Activated effector memory CD4-positive, alpha-beta T cell treated with Interleukin-2 at 50 U/mL for 16 hours (primary cell): ENCODE measurements at places on chromosomes 13 and 19.

- no peak for DNase-seq
These were observed 36.8 kb upstream of the C1QTNF9 start for GRCh38 chr13:24272452-24273161.

- no peak for DNase-seq
These were observed 796.3 kb downstream of the DIAPH3 start for GRCh38 chr13:59367467-59367866.

GRCh38 chr19:29552454-29553280 is 26.9 kb downstream of the VSTM2B start:
- DNase-seq: no peak

DNA sequence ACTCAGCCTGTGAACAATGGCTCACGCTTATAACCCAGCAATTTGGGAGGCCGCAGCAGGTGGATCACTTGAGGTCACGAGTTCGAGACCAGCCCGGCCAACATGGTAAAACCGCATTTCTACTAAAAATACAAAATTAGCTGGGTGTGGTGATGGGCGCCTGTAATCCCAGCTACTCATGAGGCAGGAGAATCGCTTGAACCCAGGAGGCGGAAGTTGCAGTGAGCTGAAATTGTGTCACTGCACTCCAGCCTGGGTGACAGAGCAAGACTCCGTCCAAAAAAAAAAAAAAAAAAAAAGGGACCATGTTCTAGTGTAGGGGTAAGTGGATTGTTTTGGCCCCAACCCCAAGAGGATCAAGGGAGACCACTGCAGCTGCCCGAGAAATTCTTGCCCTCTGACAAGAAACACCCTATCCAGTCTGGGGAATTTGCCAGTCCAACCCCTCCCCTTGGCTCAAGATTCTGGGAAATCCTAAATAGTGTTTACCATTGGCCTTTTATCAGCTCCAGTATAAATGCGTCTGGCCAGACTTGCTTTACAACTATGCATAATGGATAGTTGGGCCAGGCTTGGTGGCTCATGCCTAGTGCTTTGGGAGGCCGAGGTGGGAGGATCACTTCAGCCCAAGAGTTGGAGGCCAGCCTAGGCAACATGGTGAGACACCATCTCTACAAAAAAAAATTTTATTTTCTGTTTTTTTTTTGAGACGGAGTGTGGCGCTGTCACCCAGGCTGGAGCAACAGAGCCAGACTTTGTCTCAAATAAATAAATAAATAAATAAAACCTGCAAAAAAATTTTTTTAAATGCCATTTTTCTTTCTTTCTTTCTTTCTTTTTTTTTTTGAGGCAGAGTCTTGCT is 5.1 kb upstream of the DHDH start:
- DNase-seq: no peak

GRCh38 chr13:79932556-79932955 is 408.4 kb downstream of the SPRY2 start:
- no peak for DNase-seq

- no peak for DNase-seq
These were observed 24.2 kb downstream of the RASA3 start for GRCh38 chr13:114108141-114108761.

GRCh38 chr19:44816301-44816700 is 7.4 kb downstream of the BCAM start:
- no peak for DNase-seq

- DNase-seq: no peak
These were observed 286.1 kb downstream of the IRS2 start for GRCh38 chr13:109500146-109500773.

GRCh38 chr19:51016798-51017683 is 2.5 kb downstream of the KLK10 start:
- no peak for DNase-seq

DNA sequence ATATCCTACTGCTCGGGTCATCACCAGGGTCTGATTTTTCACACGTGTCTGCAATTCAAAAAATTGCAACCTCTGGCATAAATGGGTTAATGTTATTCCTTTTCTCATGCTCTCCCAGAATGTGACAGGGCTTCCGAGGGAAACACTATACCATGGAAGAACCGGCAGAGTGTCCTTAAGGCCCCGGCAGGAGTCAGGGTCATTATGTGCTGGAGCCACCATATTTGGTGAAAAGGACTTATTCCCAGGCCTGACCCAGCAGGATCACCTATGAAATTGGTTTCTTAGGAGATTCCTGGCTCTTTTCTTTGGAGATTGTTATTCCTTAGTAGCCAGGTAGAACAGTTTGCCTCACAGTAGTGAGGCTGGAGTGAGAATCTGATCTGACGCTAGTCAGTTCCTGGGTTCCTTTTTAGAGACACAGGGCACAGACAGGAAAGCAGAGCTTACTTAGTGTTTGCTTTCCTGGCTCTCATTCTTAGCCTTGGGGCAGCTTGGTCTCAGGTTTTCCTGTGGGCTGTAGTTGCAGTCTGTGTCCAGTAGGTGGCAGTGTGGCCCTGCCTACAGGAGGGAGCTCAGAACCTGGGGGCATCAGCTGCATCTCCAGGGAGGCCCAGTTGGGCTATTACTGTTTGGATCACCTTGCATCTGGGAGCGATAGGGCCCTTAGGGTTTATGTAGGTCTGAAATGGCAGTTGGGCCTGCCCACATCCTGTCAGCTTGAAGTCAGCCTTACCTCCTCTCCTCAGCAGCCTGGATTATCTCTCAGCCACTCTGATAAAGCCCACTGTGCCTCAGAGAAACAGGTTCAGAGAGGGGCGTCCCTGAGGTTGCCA is 12.4 kb downstream of the SNRNP70 start:
- DNase-seq: peak; percentile 61

GRCh38 chr13:74264333-74264732 is 130.1 kb upstream of the KLF12 start:
- no peak for DNase-seq

GRCh38 chr13:51922771-51923480 is 61.2 kb downstream of the CCDC70 start:
- DNase-seq: no peak

- DNase-seq: no peak
These were observed 309.3 kb upstream of the HTR2A start for GRCh38 chr13:47206111-47206510.

GRCh38 chr19:1383312-1384084 is at the start of gene NDUFS7:
NDUFS7 (plus strand) TSS chr19:1383907; CDS start chr19:1383927, 20 bp downstream.
- DNase-seq: peak; percentile 92

DNA sequence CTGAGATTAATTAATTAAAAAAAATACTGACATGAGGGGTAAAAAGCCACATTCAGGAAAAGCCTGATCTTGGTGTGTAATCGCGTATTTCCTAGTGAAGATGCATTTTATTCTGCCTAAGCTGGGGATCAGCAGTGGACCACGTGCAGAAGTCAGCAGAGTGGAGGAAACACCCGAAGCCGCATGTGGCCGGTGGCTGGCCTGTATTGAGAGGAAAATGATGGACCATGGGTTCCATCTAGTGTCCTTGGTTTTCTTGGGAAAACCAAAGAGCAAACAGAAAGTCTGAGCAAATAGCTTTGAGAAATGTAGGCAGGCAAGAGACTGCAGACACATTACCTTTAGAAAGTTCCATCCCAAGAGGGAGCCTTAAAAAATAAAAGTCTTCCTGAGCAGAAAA is 23.7 kb upstream of the SHISA2 start:
- DNase-seq: no peak
